ENCODE measurements at places on chromosomes 3 and 15. TPM values are rescaled to one million over a fixed set of nuclear protein-coding genes. Genes with fewer than 3 reads are reported as not detected.

C3orf85 gene
- not detected for polyA plus RNA-seq

A4GNT gene
- polyA plus RNA-seq, result not detected

PYGO1 gene
- polyA plus RNA-seq, result 2.3 TPM

IL20RB gene
- polyA plus RNA-seq, result 0.58 TPM

CCR4 gene
- not detected for polyA plus RNA-seq

LRRIQ4 gene
- not detected for polyA plus RNA-seq

CCR2 gene
- not detected for polyA plus RNA-seq

CGNL1 gene
- polyA plus RNA-seq, result 0.23 TPM

TTC14 gene
- polyA plus RNA-seq, result 20.6 TPM

CCR9 gene
- polyA plus RNA-seq, result not detected

NR1I2 gene
- not detected for polyA plus RNA-seq

CYP8B1 gene
- polyA plus RNA-seq, result not detected

EPHA6 gene
- not detected for polyA plus RNA-seq

PIGZ gene
- 4.1 TPM for polyA plus RNA-seq

TMC3 gene
- not detected for polyA plus RNA-seq

RETNLB gene
- polyA plus RNA-seq, result not detected

DNA sequence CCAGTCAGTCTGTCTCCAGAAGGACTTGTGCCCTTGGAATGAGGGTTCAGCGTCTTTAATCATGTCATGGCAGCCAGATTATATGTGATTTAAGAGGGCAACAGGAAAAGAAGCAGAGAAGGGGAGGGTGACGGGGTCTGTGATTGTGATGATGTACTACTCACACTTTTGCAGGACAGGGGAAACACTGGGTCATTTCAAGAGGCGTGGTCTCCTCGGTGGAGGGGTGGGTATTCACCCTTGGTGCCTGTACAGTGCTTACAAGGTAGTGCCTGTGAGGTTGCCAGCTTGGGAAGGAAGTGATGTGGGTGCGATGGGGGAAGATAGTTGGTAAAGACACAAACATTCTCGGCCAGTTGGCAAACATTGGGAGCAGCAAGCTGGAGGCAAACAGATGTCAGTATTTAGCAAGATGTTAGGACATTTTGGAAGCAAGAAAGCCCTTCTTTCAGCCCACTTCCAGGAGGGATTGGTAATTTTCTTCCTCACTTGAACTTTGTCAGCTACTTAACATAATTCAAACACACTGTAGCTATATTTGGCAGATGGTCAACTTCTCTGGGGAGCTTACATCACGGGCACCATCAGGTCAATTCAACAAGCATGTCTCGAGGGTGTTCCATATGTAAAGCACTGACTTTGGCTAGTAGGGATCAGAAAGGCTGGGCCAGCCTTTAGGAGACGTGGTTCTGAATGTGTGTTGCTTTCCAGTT is 71.4 kb upstream of the ROPN1 start:
- H3K27me3 ChIP-seq, result no peaks in the 10 kb centered on the region
- H3K4me1 ChIP-seq, result peaks cover 8% of the 10 kb centered on the region
- peak; percentile 30 for DNase-seq
- no peaks in the 10 kb centered on the region for H3K36me3 ChIP-seq

DNA sequence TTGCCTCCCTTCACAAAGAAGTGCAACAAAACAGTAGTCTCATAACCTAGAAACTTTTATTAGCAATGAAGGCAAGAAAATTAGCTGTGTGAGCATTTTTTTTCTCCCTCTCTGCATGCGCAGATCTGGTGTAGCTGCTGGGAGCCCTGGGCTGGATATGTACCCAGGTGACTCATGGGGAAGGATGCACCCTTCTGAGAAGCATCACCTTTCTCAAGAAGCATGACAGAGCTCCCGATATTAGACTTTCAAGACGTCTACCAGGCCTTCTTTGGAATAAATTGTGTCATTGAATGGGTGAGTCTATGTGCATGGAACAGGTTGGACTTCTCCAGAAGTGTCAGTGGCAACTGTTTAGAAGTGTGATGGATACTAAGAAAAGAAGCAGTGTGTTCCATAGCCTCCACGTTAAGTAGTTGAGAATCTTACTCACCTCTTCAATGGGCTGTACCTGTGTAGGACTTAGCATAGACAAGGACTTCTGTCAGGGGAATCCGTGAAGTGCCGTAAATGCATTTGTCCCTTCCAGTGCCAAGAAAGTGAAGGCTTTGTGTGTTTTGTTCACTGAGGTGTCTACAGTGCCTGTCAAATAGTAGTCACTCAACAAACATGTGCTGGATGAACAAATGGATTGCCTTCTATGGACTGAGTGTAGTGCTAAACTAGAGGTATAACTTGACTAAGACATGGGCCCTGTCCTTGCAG is 47.7 kb upstream of the RASGRP1 start:
- no peaks in the 10 kb centered on the region for H3K4me1 ChIP-seq
- H3K36me3 ChIP-seq, result no peaks in the 10 kb centered on the region
- H3K4me3 ChIP-seq, result no peak overlapping the region

GRCh38 chr3:159632851-159633250 is 355.8 kb upstream of the IL12A start:
- peaks cover 14% of the 10 kb centered on the region for H3K4me1 ChIP-seq
- H3K4me3 ChIP-seq, result no peak overlapping the region
- H3K27ac ChIP-seq, result no peak overlapping the region
- H3K27me3 ChIP-seq, result no peaks in the 10 kb centered on the region
- DNase-seq, result no peak

DNA sequence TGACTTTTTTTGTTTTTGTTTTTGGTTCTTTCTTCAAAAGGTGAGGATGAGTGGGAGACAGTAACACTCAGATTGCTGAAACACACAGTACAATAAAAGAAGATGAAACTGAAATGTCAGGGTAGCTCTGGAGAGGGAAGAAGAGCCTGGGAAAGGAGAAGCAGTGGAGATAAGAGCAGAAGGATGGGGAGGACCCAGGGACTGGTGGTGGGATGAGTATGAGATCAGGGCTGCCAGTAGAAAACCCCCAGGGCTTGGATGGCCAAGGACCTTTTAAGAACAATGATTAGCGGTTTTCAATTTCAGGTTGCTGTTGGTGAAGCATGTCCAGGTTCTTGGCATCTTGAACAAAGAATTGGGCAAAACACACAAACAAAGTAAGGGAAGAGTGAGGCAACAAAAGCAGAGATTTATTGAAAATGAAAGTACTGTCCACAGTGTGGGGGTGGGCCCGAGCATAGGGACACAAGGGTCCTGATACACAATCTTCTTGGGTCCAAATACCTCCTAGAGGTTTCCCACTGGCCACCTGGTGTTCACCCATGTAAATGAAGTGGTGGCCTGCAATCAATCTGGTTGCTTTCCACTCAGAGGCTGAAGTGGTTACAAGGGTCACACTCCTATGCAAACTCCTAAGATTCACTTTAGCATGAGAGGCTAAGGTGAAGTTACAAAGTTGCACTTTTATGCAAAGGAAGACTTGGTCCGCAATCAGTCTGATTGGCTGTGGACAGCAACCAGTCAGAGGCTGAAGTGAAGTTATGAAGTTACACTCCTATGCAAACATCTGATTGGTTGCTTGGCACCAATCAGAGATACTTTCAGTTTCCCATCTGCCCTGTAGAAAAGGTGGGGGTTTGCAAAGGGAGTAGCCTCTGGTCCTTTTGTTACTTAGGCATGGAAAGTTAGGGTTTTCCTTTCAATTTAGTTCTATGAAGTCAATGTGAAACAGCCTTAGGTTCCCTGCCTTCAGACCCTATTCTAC is 26.1 kb upstream of the MFSD1 start:
- no peak overlapping the region for H3K27ac ChIP-seq
- no peaks in the 10 kb centered on the region for H3K36me3 ChIP-seq
- no peaks in the 10 kb centered on the region for H3K27me3 ChIP-seq
- DNase-seq, result no peak

GRCh38 chr3:10090179-10090578 is 17.9 kb downstream of the FANCD2OS start:
- no peak for DNase-seq
- H3K36me3 ChIP-seq, result peaks cover 6% of the 10 kb centered on the region
- H3K4me3 ChIP-seq, result no peak overlapping the region
- H3K27me3 ChIP-seq, result no peaks in the 10 kb centered on the region
- H3K4me1 ChIP-seq, result no peaks in the 10 kb centered on the region
- H3K27ac ChIP-seq, result no peak overlapping the region

- H3K36me3 ChIP-seq, result no peaks in the 10 kb centered on the region
- no peaks in the 10 kb centered on the region for H3K27me3 ChIP-seq
- no peaks in the 10 kb centered on the region for H3K4me1 ChIP-seq
- DNase-seq, result peak; percentile 24
- H3K27ac ChIP-seq, result no peak overlapping the region
These were observed 390.7 kb downstream of the EFHB start for GRCh38 chr3:19543212-19543841.

- H3K27me3 ChIP-seq, result no peaks in the 10 kb centered on the region
- no peak for DNase-seq
- H3K4me3 ChIP-seq, result no peak overlapping the region
- peaks cover 6% of the 10 kb centered on the region for H3K4me1 ChIP-seq
- no peak overlapping the region for H3K27ac ChIP-seq
These were observed 32.0 kb upstream of the INO80 start for GRCh38 chr15:41148065-41148464.

- H3K4me3 ChIP-seq, result no peak overlapping the region
- no peak for DNase-seq
- no peaks in the 10 kb centered on the region for H3K27me3 ChIP-seq
- no peaks in the 10 kb centered on the region for H3K36me3 ChIP-seq
These were observed 39.6 kb downstream of the CORO2B start for GRCh38 chr15:68618394-68618793.

DNA sequence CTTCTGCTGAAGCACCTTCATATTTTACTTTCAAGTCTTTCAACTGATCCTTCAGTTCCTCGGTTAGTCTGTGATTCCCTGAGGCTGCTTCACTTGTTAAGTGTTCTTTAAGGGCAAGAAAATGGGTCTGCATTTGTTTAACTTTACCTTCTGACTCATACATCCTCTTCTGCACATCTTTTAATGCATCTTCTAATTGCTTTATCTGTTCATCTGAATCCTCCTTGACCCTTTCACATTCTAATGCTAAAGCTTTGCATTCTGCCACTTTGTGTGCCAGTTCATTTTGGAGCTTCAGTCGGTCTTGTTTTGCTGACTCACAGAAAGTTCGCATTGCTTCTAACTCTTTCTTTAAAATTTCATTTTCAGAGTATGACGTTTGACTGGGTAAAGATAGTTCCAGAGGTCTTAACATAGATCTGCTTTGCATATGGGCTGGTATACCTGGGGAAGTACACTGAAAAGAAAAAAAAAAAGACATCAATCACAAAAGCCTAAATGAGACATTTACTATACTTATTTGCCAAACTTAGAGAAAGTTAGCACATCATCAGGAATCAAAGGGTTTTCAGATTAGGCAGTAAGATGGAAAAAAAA is 94.3 kb downstream of the UACA start:
- H3K27me3 ChIP-seq, result no peaks in the 10 kb centered on the region
- H3K4me1 ChIP-seq, result peaks cover 30% of the 10 kb centered on the region
- no peak overlapping the region for H3K4me3 ChIP-seq
- H3K36me3 ChIP-seq, result peaks cover 99% of the 10 kb centered on the region
- peak overlapping the region; percentile 39 for H3K27ac ChIP-seq
- DNase-seq, result no peak

DNA sequence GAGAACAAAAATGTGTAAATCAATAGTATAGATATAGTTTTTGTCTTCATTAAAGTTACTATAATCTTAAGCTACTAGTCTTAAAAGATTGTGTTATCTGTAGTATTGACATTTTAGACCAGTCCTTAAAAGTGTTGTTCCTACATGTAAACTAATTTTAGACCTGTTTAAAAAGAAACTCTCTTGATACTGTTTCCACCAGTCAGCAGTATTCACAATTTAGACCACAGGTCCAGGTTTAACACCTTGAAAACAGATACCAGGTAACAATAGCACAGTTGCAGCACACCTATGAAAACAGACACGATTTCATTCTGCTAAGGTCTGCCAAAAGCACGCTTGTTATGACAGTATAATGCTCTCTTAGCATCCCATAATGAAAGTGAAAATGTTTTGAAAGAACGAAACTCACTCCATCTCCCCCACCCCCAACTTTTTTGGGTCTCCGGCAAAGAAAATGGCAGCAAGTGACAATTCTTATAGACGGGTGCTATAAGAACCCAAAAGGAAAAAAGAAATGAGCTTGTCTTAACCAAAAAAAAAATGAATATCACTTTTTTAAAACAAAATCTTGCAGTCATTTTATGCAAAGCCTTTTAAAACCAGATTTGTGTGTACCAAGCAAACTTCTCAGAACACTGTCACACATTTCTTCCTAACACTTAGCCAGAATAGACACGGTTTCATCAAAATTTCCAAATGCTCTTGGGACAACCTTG is 1.6 kb downstream of the EIF4E3 start:
- DNase-seq, result no peak
- no peaks in the 10 kb centered on the region for H3K36me3 ChIP-seq
- H3K27me3 ChIP-seq, result peaks cover 12% of the 10 kb centered on the region
- no peak overlapping the region for H3K27ac ChIP-seq

DNA sequence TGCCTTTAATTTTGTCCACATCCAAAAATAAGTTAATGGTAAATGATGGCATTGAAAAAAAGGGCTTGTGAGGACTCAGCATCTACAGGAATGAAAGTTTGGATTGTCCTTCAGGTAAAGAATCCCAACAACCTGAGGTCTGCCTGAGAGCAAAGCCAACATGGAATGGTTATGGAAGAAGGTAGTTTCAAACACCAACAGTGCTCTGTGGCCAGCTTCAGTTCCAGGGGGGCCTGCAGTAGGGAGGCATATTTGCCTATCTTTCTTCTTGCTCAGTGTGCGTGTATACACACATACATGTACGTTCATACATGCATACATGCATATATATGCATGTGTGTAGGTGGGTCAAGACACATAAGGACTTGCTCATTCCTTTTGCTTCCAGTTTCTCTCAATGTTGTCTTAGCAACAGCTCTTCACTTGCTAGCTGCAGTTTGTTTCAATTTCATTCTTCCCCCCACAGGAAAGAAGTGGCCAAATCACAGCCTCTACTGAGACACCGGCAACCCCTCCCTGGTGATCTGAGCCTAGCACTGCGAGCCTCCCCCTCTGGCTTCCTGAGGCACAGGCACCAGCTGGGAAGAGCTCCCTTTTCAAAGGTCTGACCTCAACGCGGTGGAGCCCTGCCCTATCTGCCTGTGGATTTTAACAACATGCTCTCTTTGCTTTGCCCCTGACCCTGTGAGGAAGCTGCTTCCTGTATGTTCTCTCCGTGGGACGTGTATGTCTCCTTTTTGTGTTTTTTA is 146.2 kb downstream of the KLF13 start:
- H3K4me3 ChIP-seq, result no peak overlapping the region
- no peak for DNase-seq
- no peaks in the 10 kb centered on the region for H3K36me3 ChIP-seq

DNA sequence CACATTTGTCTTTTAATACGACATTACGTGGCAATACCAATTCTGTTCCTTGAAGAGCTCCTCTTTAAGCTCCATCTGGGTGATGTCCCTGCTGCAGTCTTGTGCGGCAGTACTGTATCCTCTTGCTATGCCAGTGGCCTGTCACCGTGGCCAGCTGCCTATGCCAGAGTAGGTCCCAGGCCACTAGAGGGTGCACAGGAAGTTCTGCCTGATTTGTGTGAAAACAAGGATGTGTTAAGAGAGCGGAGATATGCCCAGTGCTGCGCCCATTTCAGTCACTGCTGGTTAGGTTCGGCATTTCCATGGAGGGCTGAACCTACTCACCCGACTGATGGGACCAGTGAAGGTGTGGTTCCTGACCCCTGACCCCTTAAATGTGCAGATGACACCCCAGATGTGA is 25.2 kb downstream of the NIPA1 start:
- H3K36me3 ChIP-seq, result peaks cover 3% of the 10 kb centered on the region
- no peaks in the 10 kb centered on the region for H3K27me3 ChIP-seq
- H3K4me3 ChIP-seq, result no peak overlapping the region
- no peak overlapping the region for H3K27ac ChIP-seq
- H3K4me1 ChIP-seq, result peaks cover 1% of the 10 kb centered on the region
- no peak for DNase-seq

GRCh38 chr3:166405896-166406295 is 568.7 kb upstream of the BCHE start:
- H3K27me3 ChIP-seq, result no peaks in the 10 kb centered on the region
- no peak overlapping the region for H3K27ac ChIP-seq
- no peak overlapping the region for H3K4me3 ChIP-seq
- no peaks in the 10 kb centered on the region for H3K4me1 ChIP-seq
- DNase-seq, result no peak
